Hematopoietic multipotent progenitor cell treated with erythropoietin and hydrocortisone succinate and interleukin-3 and kit ligand, for 6 days (in vitro differentiated cells): ENCODE measurements at places on chromosomes 1 and 21.

- DNase-seq = peak; percentile 77
Measured at GRCh38 chr1:234775477-234776246, 165.7 kb upstream of the IRF2BP2 start.

DNA sequence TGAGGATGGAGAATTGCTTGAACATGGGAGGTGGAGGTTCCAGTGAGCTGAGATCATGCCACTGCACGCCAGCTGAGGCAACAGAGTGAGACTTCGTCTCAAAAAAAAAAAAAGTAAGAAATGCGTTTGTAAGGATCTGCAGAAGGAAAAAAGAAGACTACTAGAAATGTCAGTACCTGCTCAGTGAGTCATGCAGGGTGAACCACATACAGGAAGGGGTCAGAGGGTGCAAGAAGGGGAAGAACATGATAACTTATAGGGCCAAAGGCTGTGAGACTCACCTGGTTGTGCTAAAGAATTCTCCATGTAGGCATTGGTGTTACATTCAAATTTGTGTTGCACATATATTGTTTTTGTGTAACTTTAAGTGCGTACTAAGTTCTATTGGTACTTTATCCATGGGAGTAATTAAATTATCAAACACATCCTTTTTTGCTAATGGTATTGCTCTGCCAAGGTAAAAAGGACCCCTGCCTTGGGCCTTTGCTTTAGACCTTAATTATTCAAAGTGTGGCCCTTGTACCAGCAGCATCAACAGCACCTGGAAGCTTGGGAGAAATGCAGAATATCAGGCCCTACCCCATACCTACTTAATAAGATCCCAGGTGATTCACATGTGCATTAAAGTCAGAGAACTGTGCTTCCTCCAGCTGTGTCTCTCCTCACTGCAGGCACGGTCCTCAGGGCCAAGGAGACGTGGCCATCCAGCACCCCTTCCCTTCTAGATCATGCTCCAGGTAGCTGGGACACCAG lies 96.4 kb upstream of the PPP2R5A start:
- no peak for DNase-seq

DNA sequence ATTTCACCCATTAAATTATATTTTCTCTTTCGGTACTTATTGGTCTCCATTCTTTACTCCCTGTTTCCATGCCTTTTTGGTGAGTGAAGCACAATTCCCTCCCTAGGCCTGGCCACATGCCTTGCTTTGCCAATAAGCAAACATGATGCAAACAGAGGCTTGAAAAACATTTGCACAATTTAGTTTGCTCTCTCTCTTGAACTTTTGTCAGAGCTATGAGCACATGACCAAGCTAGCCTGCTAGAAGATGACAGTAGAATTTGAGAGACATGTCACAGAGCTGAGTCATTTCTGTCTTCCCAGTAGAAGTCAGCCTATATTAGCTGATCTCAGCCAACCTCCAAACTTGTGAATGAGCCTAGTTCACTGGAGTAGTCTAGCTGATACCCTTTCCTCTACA lies 24.6 kb downstream of the ANGPTL3 start:
- peak; percentile 41 for DNase-seq

- DNase-seq = no peak
Measured at GRCh38 chr21:45135868-45136267, 61.5 kb downstream of the ADARB1 start.

- DNase-seq = no peak
Measured at GRCh38 chr1:174031099-174031498, 8.9 kb upstream of the RC3H1 start.

- DNase-seq = no peak
Measured at GRCh38 chr1:184956999-184957700, 17.2 kb downstream of the NIBAN1 start.

GRCh38 chr1:6969106-6969505 lies 183.9 kb downstream of the CAMTA1 start:
- no peak for DNase-seq

GRCh38 chr1:28370239-28371009 lies 884 bp downstream of the PHACTR4 start:
- DNase-seq = peak; percentile 70

DNA sequence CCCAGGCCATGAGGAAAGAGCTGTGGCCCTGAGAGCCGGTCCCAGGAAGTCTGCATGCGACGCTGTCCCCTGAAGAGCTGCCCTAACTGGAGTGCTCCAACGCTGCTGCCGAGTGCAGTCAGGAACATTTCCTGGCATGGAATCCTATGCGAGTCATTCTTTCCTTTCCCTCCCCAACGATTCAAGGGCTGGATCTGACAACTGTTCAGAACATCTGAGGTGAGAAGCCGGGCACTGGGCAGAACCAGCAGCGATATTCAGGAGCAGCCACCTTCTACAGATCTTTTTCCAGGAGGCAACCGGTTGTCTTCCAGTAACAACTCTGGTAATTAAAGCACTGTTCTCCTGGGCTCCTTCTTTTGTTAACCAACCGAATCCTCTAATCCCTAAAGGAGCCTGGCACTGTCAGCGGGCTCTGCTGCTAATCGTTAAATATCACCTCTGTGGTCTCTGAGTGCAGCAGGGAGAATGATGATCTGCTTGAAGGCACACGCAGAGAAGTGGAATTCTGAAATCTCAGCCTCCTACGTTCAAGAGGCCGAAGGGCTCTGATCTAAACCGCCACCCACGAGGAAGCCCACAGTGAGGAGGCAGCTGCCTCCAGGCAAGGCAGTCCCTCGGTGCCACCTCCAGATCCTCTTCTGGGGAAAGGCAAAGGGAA lies 55.8 kb downstream of the SLC45A1 start:
- no peak for DNase-seq

- no peak for DNase-seq
Measured at GRCh38 chr1:47842228-47842919, 154.8 kb downstream of the TRABD2B start.

DNA sequence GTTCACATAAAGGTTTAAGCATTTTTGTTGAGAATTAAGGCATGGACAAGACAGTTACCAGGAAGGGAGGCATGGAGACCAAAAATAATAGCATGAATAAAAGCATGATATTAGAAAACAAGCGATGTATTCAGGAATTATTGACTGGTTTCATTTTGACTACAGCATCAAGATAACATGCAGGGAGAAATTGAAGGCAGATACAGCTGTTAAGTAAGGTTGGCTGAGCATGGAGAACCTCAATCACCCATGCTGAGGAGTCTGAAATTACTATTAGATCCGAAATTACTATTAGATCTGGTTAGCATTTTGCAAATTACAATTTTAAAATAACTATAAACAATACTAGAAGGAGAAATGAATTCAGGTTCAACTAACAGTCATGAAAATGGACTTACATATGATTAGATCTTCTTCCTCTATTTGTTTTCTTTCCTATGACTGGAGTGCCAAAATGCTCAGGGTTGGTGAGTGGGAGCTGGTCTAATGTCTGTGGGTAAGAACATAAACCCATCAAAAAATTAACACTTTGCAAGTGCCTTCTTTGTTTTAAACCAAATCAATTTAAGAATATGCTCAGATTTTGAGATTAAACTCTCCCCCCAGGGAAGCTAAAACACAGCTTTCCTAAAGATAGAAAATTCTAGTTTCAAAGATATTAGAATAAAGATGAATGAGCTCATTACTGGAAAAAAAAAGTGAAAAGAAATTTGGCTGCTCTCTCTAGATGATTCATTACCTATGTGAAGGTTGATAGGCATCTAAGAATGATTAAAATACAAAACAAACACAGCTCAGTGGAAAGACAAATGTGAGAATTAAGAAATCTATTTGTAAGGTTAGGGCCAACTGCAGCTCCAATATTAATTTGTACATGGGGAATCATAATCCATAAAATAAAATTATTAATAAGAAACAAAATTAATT lies 81.7 kb downstream of the ARID4B start:
- no peak for DNase-seq

- DNase-seq = peak; percentile 90
Measured at GRCh38 chr1:55179177-55179835, 35.9 kb downstream of the USP24 start.

DNA sequence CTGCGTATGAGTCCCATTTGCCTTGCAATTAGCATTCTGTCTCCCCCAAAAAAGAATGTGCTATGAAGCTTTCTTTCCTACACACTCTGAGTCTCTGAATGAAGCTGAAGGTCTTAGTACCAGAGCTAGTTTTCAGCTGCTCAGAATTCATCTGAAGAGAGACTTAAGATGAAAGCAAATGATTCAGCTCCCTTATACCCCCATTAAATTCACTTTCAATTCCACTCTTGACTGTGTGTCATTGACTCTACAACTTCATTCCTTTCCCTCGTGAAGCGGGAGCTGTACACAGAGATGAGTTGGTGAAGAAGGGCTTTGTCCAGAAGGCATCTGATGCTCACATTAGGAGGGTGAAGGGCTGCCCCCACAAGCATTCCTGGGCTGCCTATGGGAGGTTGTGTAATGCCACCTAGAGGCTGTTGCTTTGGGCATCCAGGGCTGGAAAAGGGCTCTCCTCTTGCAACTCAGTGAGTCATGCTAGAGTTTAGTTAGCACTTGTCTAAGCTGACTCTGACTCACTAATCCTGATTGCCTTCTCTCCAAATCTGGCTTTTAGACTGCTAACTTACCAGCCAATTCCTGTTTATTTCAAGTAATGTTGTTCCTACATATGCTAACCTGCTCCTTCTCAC lies 1.8 kb downstream of the SPRR1B start:
- DNase-seq = peak; percentile 46

DNA sequence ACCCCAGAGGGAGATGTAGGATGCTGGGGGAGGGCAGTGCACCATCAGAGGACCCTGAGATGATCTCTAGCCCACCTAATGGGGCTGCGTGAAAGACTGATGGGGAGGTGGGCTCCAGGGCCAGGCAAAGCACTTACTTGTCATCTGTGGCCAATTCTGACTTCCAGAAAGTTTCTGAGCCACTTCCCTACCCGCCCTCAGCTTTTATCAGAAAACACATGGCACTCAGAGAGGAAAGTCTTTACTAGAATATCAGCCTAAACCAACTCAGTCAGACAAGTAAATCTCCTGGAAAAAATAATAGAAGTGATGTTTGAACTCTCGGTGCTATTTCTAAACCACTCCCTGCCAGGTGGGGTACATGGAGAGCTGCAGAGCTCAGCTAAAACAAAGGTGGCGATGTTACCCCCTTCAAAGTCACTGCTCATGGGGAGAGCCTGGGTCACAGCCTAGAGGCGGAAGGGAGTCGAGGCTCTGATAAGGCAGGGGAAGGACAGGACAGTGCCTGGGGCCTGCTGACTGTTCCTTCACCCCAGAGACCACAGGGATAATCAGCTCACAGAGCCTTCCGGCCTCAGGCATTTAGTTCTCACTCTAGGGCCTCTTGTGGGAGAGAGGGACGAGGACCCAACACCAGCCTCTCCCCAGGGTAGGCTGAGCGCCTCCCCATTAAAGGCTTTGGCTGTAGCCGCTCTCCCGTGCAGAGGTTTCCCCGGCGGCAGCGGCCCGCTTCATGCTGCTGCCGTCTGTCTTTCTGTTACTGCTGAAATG lies 14.2 kb downstream of the SMIM12 start:
- peak; percentile 76 for DNase-seq

DNA sequence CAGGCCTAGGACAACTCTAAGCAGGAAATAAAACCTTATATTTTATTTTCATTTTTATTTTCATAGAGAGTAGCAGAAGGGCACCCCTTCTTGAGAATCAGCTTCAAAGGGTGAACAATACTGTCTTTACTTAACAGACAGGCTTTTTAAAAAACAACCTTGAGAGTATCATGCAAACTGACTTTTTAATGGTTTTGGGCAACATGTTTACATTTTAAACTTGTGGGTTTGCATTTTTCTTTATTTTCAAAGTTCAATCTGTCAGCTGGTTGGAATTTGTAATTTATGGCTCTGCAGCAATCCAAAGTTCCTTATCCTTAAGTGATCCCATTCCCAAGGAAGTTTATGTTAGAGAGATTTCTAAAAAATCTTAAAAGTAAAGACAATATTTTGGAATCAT lies 392.3 kb upstream of the ADAMTS5 start:
- no peak for DNase-seq

- DNase-seq = peak; percentile 65
Measured at GRCh38 chr1:248696261-248696660, 6.3 kb downstream of the OR14I1 start.

- no peak for DNase-seq
Measured at GRCh38 chr21:39110431-39110830, 72.8 kb downstream of the PSMG1 start.

DNA sequence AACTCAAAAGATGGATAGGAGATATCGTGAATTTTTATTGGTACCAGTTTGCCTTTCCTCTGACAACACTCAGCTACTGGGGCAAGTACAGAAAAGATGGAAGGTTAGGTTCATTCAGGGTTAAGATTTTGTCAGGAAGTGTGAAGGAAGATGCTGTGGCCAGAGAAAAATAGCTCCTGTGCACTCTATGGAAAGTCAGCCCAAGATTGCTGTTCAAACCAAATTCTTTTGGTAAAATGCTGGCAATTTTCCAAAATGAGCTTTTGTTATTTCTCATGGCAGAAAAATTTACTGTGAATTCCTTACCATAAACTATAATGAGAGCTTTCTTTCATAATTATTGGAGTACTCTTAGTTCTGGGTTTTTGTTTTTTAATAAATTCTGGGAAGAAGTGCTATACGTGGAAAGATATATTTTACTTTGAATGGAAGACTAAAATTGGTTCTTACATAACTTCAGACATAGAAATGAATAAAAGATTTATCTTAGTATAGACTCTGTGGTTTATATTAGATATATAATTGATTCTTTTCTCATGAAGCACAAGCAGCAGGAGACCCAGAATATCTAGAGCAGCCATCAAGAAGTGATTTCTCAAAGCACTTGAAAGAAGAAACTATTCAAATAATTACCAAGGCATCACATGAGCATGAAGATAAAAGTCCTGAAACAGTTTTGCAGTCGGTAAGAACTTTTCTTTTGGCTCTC lies 112.2 kb downstream of the USP25 start:
- no peak for DNase-seq

- DNase-seq = no peak
Measured at GRCh38 chr1:225908773-225909172, 15.3 kb downstream of the PYCR2 start.

- DNase-seq = no peak
Measured at GRCh38 chr1:154707901-154708463, 100.0 kb upstream of the ADAR start.

DNA sequence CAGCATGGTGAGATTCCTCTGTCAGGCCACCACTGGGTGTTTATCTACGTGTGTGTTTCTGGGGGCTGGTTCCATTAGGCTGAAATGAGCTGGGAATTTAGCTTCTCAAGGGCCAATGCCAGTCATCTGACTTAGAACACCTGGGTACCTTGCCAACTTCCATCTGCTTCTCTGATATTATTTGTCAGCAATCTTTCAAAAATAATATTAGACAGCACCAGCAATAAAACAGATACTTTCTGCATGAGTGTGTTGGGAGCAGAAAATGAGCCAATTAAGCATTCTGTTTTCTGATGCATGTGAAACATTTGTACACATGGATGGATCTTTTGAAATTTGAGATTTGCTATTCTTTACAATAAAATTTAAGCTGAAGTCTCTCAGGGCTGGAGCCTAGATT lies 124.1 kb downstream of the RYR2 start:
- no peak for DNase-seq
